ENCODE measurements at places on chromosomes 5 and 9.

GRCh38 chr9:99635032-99635431, 186.7 kb upstream of the NR4A3 start:
- DNase-seq, result no peak

DNA sequence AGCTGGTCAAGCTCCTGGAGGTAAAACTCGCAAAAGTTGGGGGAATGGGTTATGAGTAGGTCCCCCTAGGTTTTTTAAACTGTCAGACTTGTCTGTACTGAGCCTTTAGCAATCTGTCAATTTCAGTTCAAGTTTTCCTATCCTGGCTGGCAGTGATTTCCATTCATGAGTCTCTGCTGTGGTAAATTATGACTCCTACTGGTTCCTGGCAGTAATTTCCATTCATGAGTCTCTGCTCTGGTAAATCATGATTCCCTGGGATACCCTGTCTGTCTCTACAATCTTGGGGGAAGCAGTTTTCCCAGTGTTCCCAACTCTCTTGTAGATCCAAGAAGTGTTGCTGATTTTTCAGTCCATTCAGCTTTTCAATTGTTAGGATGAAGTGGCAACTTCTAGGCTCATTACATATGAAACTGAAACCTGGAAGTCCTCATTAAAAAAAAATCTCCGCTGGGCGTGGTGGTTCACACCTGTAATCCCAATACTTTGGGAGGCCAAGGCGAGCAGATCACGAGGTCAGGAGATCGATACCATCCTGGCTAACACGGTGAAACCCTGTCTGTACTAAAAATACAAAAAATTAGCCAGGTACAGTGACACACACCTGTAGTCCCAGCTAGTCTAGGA, 91.3 kb upstream of the GPBP1 start:
- DNase-seq, result no peak

DNA sequence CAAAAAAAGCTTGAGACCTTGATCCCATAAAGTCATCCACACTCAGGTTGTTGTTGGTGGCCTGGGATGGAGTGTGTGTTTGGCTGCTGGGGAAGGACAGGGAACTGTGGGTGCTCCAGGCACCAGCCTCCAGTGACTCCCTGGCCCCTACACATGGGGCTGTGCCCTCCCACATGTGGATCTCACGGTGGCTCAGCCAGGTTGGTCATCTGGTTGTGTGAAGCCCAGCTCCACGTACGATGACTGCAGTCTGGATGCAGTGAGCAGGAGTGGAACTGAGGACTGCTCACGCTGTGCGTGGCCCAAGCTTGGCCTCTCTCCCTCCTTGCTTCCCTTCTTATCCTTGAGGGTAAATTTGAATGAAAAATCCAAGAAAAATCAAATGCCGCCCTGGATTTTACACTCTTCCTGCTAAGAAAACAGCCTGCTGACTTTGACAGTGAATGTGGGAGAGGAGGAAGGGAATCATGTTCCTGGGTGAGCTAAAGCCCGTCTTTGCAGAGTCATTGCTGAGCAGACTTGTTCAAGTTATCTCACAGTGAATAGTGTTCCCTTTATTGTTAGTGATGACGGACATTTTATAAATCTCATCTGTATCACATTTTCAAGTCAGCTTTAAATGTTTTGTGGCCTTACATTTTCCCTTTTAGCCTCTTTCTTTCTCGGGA, 65.1 kb upstream of the CACNA1B start:
- no peak for DNase-seq

DNA sequence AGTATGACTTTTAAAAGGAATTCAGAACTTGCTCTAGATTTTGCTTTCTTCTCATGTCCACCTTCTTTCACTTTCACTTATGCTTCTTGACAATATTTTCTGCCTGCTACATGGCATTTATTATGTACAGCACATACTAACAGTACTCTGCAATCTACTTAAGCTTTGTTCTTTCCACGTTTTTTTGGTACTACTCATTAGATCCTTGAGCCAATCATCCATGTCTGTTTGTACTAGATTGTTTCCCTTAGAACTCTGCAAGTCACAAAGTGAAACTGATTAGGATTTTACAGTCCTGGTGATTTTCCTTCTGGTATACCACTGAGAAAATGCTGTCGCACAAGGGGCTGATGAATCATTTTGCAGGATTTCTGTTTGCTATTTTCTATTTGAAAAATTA, 78.3 kb downstream of the PARP8 start:
- DNase-seq, result no peak

- peak; percentile 24 for DNase-seq
Measured at GRCh38 chr9:90219548-90220118, 423.0 kb downstream of the DIRAS2 start.

DNA sequence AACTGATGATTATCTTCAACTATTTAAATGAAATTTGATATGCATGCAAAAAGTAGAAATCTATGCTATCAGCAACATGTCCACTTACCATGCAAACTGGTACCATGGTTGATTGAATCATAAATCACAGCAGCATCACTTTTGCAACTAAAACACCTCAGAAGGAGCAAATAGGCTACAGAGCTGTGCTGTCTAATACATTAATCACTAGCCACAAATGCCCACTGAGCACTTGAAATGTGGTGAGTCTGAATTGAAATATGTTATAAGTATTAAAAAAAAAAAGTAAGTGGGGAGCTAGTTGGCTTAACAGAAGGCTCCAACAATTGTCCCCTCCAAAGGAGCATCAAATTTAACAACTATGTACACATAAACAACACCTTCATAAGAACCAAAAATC, 112.5 kb downstream of the FAM114A2 start:
- no peak for DNase-seq

DNA sequence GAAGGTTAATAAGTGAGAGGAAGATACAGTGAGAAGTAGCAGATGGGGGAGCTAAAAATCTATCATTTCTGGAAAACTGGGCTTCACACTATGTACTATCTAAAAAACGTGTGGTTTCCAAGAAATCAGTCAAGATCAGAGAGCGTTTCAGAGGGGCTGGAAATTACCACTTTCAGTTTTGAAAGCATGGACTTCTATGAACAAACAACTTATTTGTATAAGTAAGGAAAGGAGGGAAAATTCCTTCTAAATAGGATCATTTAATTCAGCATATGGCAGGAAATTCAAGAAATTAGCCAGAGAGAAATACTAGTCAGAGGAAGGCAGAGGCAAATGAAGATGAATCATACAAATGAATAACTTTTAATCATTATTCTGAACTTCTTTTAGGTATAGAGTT, 11.3 kb downstream of the TNC start:
- no peak for DNase-seq

GRCh38 chr5:32031089-32031488, 143.0 kb downstream of the GOLPH3 start:
- no peak for DNase-seq

DNA sequence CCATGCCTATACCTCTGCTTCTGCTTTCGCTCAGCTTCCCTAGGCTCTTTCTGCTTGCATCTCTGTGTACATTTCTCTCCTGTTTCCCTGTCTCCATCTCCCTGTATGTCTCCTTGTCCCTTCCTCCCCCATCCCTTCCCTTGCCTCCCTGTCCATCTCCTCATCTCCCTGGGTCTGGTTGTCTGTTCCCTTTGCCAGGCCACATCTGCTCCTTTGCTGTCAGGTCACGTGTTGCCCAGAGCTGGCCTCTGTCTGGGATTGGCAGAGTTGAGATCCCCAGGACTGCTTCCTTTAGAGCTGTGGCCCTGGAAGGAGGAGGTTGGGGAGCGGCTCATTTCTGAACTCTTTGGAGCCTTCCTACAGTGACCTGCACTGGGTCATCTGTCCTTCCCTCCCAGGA, 31.8 kb upstream of the PTGS1 start:
- no peak for DNase-seq

- no peak for DNase-seq
Measured at GRCh38 chr5:138212828-138213160, 329 bp downstream of the CDC23 start.

GRCh38 chr9:38362852-38363588, 29.5 kb upstream of the ALDH1B1 start:
- DNase-seq, result no peak

DNA sequence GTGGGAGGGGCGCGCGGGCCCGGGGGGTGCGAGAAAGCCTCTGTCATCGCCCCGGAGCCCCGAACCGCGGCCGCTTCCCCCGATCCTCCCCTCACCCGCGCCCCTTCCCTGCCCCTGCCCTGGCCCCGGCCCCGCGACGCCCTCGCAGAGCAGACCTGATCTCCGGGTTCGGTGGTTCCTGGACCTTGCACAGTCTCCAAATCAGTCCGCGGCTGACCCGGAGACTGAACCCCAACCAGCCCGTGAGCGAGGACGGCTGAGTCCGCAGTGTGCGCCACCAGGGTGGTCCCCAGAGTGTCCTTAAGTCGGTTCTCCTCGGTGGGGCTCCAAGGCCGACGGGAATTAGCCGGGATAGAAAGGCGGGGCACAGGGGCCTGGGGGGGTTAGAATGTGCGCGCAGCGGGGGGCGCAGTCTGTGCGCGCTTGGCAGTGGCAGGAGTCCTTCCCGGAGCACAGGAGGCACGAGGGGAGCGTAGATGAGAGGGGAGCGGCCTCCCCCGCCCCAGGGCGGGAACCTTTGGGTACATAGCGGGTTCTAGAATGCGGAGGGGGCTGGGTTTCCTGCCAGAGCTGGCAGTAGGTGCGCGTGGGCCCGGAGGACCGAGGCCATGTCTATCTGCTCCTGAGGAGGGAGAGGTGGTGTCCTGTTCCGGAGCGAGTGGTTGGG, 779 bp downstream of the PKN3 start:
- DNase-seq, result no peak

DNA sequence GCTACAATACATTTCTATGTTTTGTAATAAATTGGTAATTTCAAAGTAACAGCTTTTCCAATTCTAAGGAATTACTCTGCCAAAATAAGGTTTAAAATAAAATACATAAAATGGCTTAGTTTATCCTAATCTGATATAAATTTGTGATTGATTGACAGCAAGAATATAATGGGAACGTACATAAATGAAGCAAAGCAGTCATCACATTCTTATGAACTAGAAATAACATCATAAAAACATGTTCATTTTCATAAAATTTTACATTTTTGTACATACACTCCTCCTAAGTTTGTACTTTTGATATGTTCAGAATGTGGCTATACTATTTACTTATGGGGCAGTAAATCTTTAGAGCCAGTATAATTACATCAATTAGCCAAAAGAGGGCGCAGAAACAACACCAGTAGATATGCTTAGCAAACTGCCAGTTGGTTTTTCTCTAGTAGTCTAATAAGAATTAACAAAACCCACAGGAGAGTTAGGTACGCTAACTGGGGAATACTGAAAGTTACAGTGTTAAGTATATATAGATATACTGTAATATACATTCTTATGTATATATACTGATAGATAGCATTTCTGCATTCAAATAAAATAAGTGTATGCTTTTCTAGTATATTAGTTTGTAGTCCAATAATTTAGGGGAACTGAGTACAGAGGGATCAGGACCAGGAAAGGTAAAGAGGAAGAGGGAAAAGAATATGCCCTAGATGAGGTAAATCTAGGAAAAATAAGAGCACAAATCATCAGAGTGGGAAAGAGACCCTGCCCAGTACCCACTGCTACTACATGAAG, 76.8 kb downstream of the ZDHHC21 start:
- DNase-seq, result no peak

DNA sequence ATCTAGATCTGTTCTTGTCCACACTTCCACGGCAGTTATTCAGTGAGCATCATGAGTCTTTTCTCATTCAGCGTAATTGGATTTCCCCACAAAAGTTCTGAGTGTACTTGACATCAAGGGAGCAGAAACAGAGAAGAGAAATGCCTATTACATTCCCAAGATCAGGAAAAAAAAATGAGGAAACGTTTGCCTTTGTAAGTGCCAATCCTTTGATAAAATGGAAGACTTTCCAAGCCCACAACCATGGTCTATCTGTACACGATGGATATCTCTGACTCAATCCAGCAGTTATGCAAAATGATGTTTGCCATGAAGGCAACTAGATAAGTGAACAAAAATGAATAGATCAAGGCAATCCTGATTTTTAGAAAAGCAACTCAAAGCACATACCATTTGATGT, 235.9 kb downstream of the DOCK8 start:
- no peak for DNase-seq

GRCh38 chr9:70228118-70228517, 30.7 kb upstream of the SMC5 start:
- no peak for DNase-seq

DNA sequence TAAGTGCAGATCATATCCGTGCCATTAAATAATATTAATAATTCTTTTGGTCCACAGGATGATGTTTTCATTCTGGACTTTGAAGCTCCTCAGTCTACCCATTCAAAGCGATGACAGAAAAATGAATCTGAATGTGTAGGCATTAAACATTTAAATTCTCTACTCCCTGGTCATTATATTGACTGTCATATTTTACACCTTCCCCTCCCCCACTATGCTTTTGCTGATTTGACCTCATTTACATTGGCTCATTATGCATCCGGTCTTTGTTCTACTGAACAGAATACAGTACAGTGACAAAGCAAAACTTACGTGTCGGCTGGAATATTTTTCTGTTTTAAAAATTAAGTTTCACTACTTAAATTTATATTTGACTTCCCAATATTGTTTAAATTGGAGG, 289.7 kb upstream of the TMEM161B start:
- no peak for DNase-seq

GRCh38 chr9:123070198-123070597, 36.7 kb downstream of the GPR21 start:
- no peak for DNase-seq

DNA sequence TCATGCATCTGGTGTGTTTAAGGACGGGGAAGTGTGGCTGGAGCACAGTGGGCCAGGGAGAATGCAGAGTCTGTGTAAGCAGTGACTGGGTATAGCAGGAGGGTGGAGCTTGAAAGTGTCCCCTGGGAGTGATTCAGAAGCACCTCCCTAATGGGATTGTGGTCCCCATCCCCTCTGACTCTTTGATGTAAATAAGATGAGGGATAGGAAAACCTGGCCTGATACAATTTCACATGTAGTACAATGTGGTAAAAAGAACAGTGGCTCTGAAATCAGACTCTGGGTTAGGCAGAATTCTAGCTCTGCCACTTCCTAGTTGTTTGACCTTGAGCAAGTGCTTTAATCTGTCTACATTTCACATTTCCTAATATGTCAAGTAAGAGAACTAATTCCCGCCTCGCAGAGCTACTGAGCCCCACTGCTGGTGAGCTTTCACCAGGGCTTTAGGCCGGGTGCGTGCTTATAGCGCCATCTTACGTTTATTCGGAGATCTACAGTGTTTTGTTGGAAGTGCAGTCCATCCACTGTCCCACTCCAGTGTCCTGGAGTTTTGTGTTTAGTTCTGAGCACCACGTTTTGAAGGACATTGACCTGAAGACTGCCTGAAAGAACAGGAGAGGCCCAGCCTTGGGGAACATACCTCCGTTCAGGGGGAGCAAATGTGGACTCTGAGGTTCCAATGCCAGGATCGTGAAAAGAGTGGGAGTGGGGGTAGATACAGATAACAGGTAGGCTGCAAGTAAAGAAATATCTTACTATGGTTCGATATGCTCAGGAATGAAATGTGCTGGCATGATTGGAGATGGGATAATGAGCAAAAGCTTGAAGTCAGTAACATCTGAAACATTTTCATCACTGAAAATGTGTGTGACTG, 51.2 kb upstream of the TESK1 start:
- DNase-seq, result no peak
